NCI-H146 (cell line): ENCODE measurements at places on chromosomes 5 and 9.

DNA sequence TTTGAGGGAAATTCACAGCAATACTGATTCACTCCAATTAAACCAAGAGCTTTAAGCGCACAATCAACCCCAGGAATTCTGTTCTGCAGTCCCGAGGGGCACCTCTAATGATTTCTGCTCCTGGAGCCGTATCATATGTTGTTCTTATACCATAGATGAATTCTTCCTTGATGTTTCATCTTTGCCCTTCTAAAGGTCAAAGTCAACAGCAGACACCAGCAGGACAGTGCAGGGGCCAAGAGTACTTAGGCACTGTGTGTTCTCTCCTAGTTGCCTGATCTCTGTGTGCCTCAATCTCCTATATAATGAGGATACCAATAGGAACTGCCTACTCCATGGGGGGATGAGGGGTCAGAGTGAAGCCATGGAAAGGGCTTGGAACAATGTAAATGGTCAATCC, 16.5 kb downstream of the EPB41L4B start:
- DNase-seq = no peak

DNA sequence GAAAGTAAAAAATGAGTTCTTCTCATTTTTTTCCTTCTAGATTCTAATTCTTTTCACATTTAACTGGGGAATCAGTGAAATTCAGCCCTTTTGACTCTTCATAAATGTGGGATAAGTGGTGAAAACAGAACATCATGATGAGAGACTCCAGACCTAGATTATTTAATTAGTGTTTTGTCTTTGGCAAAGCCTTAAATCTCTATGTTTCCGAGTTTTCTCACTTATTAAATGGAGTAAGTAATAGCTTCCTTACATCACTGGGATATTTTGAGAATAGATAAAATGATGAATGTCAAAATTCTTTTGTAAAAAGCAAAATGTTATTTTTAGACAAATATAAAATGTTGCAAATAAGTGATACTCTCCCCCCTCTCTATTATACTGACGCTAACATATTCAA, 468.6 kb upstream of the ARRDC3 start:
- DNase-seq = no peak

- no peak for DNase-seq
Observed at GRCh38 chr5:56516441-56516840, 283.3 kb upstream of the ANKRD55 start.

DNA sequence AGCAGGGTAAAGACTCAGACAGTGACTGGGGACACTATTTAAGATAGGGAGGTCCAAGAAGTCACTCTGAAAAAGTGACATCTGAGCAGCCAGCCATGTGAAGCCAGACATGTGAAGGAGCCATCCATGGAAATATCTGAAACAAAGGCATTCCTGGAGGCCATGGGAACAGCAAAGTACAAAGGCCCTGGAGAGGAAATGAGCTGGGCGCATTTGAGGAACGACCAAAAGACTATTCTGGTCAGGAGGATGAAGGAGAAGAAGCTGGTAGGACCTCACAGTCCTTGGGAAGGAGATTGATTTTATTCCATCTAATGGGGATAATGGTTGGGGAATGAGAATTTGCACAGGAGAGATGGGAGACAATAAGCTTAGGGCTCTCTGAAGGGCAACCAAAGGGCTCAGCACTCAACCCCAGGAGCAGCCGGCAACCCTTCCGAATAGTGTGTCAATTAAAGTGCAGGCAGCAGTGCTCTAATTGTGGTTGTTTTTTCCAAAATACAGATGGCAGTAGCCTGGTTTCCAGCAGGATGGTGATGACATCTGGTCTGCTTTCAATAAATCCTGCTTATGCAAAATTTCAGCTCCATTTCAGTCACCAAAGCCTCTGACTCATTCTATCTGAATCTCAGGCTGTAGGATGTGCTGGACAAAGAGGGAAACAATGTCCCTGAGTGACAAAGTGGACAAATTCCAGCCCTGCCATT, 26.7 kb downstream of the FOXI1 start:
- DNase-seq = no peak

DNA sequence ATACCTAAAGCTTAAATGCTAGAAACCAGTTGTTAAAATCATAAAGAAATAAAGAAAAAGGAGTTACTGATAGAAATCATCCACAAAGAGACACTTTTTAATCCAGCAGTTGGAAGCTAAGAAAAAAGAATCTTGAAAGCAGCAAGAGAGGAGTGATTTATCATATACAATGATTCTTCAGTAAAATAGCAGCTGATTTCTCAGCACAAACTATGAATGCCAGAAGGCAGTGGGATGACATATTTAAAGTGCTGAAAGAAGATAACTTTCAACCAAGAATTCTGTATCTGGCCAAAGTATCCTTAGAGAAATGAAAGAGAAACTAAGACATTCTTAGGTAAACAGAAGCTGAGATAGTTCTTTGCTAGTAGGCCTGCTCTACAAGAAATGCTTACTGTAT, 366.0 kb downstream of the HTR1A start:
- DNase-seq = no peak

GRCh38 chr5:6598351-6598900, 34.4 kb downstream of the NSUN2 start:
- DNase-seq = no peak

GRCh38 chr5:62568800-62569432, 9.7 kb upstream of the LRRC70 start:
- no peak for DNase-seq

DNA sequence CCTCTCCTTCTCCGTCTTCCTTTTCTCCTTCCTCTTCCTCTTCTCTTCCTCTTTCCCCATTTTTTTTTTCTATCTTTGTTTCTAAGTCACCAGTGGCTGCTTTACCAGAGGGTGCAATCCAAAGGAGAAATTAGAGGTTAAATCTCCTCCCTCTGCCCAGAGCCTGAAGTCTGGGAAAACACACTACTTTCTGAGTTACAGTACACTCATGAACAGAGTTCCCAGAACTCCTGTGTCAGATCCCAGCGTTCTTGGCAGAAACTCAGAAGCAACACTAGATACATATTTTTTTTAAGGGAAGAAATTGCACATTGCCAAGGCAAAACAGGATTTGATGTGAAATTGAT, 189.0 kb downstream of the SNCAIP start:
- DNase-seq = no peak

- no peak for DNase-seq
Observed at GRCh38 chr9:69578026-69578425, 94.1 kb downstream of the APBA1 start.

GRCh38 chr9:95197692-95198271, 119.7 kb downstream of the FANCC start:
- DNase-seq = no peak

DNA sequence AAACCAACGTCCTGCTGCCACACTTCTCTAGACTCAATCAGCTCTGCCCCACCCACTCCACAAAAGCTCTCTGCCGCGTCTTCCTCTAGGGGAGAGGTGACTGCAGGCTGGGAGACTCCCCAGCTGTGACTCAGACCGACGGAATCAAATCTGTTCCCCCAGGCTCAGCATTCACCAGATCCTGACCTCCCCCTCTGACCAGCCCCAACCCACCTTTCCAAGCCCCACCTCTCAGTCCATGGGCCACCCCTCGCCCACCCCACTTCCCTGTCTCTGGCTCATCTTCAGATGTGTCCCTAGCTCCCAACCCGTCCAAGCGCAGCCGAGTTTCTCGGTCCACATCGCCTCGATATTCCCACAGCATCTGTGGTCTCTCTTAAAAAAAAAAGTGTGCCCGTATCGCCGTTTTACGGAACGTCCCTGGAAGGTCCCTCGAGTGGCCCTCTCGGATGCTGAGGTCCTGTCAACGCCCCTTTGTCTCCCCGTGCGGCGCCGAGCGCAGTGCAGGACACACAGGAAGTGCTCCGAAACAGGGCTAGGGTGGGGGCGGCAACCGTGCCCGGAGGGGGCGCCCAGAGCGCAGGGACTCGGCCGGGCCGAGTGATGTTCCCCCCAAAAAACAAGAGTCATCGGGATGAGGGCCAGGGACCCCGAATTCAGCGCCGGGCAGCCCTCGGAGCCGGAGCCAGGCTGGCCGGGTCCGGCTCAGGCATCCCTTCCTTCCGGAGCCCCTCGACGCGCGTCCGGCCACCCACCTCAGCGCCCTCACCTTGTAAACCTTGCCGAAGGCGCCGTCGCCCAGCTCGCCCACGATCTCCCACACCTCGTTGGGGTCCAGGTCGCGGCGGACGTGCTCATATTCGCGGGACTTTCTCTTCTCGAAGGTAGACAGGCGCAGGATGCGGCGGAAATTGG, 649 bp downstream of the STK10 start:
- DNase-seq = peak; percentile 43

GRCh38 chr5:72470826-72471225, 36.4 kb downstream of the ZNF366 start:
- DNase-seq = no peak

DNA sequence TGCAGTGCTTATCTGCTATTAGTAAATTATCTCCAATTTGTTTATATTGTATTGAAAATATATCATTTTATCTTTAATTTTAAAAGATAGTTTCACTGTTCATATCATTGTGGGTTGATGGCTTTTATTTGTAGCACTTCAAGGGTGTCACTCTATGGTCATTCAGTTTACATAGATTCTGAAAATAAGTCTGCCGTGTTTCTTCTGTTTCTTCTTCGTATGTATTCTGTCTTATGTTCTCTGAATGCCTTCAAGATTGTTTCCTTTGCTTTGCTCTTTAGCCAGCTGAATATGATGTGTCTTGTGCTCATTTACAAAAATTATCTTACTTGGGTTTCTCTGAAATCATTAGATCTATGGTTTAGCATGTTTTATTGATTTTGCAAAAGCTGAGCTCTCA, 359.9 kb downstream of the CYLC2 start:
- no peak for DNase-seq

GRCh38 chr9:116635908-116636307, 51.2 kb upstream of the TRIM32 start:
- DNase-seq = no peak

DNA sequence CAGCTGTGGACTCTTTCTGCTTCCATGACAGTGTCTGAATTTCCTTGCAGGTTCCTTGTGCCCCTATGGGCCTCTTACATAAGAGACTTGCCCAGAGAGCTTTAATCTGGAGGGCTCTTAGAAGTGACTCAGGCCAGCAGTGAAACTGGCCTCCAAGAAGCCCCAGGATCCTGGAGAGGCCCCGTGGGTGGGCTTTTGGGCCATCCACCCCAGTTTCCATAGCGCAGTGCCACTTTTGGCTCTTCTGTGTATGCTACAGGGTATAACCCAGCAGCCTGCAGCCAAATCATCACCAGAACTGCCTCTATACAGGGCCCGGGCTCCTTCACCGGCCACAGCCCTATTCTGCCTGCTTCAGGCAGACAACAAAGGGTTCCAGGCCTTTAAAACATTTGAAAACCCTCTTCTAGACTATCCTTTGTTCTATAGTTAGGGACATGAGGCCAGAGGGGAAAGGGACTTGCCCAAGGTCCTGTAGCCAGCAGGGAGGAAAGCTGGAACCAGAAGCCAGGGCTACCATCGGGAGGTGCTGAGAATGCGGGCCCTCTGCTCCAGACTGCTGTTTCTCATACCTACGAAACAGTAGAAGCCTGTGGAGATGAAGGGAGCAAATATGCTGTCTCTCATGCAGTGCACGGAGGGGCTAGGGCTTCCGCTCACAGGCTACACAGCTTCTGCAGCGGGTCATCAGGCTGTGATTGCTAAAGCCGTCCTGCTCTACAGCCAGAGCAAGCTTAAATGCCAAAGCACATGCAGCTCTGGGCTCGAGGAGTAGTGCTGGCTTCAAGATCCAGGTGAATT, 18.0 kb downstream of the SH3PXD2B start:
- no peak for DNase-seq

DNA sequence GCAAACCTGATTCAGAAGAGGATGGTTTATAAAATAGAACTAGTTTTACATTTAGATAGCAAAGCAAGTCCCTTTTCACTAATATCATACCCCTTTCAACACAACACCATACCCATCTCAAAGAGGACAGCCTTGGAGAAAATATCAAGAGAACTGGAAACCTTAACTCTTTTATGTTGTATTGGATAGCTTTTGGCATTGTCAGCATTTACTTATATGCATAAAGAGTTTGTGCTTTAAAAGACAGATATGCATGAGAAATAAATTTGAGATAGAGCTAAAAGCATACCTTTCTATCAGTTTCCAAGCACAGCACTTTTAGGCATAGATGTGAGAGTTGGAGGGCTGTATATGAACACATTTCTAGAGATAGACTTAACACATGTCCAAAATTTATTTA, 799.3 kb upstream of the ACO1 start:
- DNase-seq = no peak

DNA sequence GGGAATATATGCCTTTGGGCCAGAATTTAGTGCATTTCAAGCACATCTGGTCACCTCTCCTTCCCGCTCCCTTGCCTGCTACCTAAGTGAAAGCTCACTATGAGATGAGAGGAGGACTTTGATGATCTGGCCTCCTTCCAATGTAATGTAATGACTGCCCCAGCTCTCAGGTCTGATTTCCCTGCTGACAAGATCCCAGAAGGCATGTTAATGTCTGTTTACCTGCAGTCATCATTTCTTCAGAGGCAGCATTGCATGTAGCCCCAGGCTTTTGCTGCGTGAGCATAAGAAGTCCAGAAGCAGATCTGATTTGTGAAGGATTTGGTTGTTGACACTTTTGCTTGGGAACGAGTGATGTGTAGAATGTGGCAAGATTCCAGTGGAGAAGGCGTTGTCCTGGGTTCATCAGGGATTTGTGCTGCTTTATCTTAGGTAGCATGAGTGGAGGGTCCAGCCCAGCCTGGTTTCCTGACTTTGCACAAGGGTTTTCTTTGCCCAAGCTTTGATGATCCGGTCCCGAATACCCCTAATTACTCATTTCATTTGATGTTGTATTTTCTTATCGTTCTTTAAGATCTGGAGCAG, 192.7 kb downstream of the GOLPH3 start:
- no peak for DNase-seq

GRCh38 chr5:64826541-64826940, 57.8 kb downstream of the CWC27 start:
- no peak for DNase-seq

- DNase-seq = no peak
Observed at GRCh38 chr9:18658804-18659705, 185.1 kb downstream of the ADAMTSL1 start.

- no peak for DNase-seq
Observed at GRCh38 chr5:54868511-54869483, 116.6 kb downstream of the ESM1 start.

DNA sequence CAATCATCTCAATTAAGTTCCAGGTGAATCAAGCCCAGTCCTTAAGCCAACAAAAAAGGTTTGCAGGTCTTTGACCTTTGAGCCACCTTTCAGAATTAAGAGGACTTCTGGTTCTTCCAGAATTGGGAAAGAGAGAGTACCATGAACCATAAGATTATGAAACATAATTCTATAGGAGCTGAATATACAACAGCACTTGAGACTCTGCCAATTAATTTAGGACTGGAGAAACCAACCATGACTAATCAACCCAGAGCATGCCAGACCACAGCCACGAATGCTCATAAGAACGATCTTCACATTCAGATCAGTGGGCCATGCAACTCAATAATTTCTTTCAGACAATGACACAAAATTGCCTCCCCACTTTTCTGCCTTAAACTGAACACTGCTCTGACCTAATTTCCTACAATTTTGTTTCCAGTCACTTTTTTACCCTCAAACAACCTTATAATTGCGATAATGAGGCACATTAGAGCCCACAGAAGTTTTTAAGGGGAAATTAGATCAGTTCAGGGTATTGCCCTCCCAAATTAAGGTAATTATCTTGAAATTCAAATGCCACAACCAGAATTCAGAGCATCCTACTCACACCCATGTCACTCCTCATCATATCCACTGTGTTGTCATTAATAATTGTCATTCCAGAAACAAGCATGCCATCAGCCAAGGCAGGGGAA, 213.4 kb downstream of the ATPSCKMT start:
- DNase-seq = no peak

GRCh38 chr9:94720846-94721549, 5.5 kb upstream of the AOPEP start:
- no peak for DNase-seq

- DNase-seq = no peak
Observed at GRCh38 chr9:88837731-88838130, 153.5 kb upstream of the S1PR3 start.
